G401 (cell line): ENCODE measurements at places on chromosomes 12 and 14. TPM values are rescaled to one million over a fixed set of nuclear protein-coding genes. Genes with fewer than 3 reads are reported as not detected.

DNA sequence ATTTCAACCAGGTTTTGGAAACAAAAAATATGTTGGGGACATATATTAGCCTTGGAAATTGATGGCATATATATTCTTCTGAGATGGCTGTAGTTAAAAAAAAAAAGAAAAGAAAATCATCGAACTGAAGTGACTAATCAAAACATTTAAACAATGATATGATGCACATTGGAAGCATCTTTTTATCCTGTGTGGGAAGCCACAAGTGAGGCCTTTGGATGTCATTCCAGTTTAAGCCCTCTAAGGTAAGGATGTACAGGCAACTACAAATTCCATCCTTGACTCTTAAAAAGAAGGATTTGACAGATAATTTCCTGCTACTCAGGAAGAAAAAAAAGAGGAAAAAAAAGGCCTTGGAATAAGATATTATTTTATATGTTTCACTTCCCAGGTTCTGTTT lies 9.6 kb upstream of the PTPRB start:
- no peak for DNase-seq

GRCh38 chr12:53443955-53444354 lies 2.4 kb downstream of the PRR13 start:
- DNase-seq: no peak

GRCh38 chr12:128265566-128265965 lies 1.4 kb upstream of the TMEM132C start:
- peak; percentile 19 for DNase-seq

DNA sequence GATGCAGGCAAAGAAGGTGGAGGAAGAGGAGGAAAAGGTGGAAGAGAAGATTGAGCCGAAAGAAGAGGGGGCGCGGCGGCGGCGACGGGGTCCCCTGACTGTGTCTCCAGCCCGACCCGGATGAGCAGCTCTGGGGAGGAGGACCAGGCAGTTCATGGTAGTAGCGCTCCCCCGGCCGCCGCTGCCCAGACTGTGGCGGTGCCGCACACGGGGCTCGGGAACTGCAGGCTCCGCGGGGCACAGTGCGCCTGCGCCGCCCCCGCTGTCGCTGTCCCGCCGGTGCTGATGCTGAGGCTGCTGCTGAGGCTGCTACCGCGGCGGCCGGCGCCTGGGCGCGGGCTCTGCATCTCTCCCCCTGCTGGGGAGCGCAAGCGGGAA lies at the start of gene KCNH5:
TSS of gene KCNH5 (minus strand) at position 225 of the 378 bp plus-strand sequence. CDS start 272 bp downstream, outside the sequence.
- peak; percentile 29 for DNase-seq

DNA sequence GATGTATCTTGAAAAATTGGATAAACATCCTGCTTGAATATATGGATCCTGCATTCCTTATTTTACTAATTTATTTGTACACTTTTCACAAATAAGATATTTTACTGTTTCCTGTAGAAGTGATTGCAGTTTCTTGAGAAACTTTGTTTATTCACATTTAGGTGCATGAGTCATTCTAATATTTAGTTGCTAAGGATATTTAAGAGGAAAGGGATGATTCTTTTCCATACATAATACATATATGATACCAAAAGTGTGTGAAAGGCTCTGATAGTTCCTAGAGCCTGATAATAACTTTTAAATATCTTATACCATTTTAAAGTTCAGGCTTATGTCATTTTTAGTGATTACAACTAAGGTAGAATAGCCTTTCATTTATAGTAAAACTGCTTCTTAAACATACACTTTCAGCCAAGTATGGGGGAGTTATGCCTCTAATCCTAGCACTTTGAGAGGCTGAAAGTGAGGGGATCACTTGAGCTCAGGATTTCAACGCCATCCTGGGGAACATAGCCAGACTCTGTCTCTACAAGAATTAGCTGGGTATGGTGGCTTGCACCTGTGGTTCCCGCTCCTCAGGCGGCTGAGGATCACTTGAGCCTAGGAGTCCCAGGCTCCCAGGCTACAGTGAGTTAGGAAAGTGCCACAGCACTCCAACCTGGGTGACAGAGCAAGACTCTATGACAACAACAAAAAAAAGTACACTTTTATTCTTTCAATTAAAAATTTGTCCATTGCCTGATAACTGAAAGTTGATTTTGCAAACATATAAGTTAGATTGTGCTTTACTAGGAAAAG lies 262.6 kb upstream of the LRIG3 start:
- DNase-seq: no peak

GRCh38 chr14:65854215-65854614 lies 441.7 kb downstream of the FUT8 start:
- DNase-seq: no peak

GRCh38 chr14:85702997-85703396 lies 173.1 kb downstream of the FLRT2 start:
- DNase-seq: no peak

GRCh38 chr14:86654558-86655184 lies 1124.7 kb downstream of the FLRT2 start:
- DNase-seq: no peak

- DNase-seq: no peak
Measured at GRCh38 chr12:113808095-113808951, 157.8 kb downstream of the RBM19 start.

DNA sequence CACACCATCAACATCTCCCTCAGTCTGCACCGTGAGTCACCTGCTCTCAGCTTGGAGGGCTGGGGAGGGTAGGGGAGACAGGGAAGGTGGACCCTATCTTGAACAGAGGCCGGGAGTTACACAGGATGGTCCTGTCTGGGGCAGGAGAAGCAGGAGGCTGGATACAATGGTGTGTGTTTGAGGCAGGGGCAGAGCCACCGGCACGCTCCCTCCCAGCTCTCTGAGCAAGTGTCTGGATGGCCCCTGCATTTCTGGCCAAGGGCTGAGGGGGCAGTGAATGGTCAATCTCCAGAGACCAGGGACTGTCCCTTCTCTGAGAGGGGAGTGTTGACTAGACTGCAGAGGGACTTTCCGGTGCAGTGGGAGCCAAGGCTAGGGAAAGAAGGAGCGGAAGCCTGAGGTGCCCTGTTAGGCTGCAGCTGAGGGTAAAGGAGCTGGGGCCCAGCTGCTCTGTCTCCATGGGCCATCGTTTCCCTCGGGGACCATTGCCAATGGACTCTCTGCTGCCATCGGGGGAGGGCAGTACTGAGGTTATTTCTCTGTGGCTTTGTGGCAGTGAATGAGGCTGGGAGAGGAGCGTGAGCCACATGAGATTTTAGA lies 1.9 kb downstream of the LRP1-AS start:
- no peak for DNase-seq

DNA sequence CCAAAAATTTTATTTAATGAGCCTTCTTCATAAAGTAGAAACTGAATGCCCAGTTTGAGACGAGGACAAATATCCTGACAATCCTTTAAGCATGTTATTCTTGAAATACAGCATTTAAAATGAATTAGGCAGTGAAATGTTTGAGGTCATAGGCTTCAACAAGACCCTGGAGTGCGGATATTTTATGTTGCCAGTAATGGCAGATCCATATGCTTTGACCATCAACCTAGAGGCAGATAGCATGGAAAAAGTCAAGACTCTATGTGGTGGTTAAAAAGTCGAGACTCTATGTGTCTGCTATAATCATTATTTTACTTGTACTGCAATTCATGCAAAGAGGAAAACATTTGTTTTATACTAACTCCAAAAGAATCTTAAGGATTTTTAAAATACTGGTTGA lies 2.0 kb upstream of the MAP4K5 start:
- no peak for DNase-seq

- DNase-seq: peak; percentile 9
Measured at GRCh38 chr12:31226639-31227038, 99.3 kb downstream of the SINHCAF start.

DNA sequence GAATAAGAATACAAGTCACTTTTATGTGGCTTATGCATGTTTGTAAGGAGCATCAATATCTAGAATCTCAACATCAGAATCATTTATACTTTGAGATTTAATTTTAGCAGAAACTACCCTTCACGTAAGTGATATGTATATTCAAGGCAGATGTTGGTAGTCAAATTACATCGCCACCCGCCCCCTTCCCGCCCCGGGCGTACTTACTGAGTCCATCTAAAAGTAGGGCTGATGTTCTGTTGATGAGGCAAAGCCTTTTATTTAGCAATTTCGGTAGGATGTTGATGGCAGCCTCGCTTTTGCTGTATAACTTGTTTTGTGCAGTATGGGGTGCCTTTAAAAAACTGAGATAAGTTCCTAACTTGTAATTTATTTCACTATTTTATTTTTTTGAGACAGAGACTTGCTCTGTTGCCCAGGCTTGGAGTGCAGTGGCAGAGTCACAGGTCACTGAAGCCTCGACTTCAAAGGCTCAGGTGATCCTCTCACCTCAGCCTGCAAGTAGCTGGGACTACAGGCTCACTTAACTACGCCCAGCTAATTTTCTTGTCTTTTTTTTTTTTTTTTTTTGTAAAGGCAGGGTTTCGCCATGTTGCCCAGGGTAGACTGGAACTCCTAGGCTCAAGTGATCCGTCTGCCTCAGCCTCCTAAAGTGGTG lies 30.8 kb downstream of the KTN1 start:
- no peak for DNase-seq

DNA sequence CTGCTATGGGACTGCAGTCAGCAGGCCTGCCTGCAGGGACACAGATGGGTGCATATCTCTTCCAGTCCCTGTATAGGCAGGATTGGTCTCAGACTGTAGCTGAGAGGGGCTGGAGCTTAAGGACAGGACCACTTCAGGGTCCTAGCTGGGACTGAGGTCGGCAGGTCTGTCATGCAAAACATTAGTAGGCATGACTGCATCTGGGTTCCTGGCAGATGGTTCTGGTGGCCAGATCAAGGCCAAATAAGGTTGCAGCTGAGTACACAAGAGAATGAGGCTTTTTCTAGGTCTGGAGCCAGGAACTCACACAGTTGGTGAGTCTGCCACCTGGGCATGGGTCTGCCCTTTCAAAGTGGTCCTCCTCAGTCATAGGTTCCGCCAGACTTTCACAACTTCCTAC lies 155.8 kb downstream of the TPH2 start:
- DNase-seq: peak; percentile 40

- DNase-seq: no peak
Measured at GRCh38 chr12:46221255-46222128, 47.4 kb downstream of the SLC38A1 start.

GRCh38 chr12:75909714-75910656 lies 121.6 kb downstream of the PHLDA1 start:
- no peak for DNase-seq

DNA sequence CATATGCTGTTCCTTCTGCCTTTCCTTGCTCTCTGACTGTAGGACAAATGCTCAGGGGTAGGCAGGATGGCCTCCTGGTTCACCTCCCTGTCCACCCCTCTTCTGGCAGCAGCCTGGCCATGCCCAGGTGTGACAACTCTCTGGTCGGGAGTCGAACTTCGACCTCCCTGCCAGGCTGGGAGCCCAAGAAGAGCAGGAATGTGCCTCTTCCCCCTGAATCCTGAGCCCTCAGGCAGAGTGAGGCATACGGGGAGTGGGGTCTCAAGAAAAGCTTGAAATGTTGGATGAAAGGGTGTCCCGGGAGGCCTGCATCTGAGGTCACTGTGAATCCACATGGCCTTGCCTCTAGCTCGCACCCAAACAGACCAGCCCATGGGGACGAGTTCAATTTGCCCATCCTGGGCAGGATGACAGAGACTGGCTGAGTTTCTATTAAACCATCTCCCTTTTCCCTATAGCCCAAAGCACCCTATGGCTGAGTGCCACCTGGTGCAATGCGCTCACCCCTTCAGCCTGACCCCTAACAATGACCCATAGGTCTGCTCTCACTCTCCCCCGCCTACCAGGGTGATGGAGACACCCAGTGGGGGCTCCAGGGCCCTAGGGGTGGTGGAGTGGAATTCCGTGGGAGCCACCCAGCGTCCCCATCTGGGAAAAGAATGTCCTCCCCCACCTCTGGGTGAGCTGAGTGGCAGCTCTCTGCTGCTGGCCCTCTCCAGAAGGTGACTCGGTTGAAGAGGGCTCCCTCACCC lies 52.9 kb upstream of the DIO3 start:
- DNase-seq: no peak

DNA sequence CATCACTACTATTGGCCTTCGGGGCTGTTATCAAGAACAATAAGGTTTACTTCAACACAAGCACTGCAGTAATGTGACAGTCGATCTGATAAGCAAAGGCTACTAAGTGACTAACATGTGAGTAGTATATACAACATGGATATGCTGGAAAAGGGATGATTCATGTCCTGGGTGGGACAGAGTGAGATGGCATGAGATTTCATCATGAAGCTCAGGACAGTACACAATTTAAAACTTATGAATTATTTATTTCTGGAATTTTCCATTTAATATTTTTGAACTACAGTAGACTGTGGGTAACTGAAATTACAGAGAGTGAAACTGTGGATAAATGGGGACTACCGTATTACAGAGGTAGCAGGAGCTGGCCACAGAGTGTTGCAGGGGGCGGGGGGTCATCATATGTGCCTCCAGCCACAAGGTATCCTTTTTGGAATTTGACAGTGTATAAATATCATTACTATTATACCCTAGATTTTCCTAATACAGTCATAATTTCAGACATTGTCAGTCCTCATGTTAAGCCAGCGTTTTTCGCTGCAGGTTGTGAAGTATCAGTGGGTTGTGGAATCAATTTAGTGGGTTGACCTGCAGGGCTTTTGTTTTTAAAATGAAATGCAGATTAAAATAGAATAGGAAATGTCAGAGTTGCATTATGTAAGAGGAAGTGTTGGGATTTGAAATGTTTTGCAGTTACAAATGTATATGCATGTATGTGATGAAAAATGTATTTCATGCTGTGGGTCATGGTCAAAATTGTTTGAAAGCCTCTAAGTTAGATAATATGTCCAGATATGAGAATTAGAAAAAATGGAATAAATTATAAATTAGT lies 148.0 kb upstream of the NUDT4 start:
- DNase-seq: no peak

DNA sequence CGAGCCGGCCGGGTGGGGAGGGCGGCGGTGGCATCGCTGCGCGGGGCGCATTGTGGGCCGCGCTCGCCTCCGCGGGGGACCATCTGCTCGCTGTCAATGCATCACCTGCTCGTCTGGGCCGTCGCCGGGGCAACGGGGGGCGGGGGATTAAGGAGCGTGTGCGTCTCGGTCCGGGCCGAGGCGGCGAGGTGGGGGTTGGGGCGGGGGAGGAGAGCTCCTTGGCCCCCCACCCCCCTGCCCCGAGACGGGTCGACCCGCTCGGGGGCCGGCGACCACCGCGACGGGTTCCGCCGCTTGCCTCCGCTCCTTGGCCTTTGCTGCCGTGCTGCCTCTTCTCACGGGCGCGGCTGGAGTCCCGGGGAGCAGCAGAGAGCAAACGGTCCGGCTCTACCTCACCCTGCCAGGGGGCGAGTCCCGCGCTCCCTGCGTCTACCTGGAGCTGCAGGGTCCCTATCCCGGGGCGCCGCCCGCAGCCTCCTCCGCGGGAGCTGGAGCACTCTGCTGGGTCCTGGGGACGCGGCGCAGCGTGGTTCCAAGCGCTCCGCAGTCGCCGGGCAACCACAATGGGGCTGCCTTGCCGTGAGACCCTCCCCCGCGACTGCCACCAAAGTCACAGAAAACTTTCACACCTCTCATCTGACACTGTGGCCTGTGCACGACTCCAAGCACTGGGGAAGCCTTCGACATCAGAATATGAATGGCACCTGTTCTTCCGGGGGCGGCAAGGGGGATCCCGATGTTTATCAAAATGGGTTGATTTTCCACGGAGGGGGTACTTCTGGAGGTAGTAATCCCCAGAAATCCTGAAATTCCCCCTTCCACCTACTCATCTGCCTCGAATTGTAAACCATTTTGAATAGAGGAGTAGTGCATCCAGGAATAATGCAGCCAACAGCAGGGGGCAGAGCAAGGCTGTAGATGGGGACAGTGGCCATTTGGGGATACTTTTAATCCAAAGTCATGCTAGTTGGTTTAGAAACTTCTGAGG lies at the start of gene C12orf42:
TSS of gene C12orf42 (minus strand) at position 500 of the 988 bp plus-strand sequence. CDS start 17,542 bp downstream, outside the sequence.
- peak; percentile 12 for DNase-seq

- DNase-seq: peak; percentile 63
Measured at GRCh38 chr12:109989380-109989779, 6.8 kb downstream of the GIT2 start.

Gene GPR65
- total RNA-seq: not detected in 2 replicates

Gene RNASE1
- total RNA-seq: 0.85 TPM in 1 of 2 replicates, not detected in the other

Gene KRT2
- not detected in 2 replicates for total RNA-seq

Gene PLCZ1
- not detected in 2 replicates for total RNA-seq
